ENCODE measurements at places on chromosomes 7 and 10. TPM values are rescaled to one million over a fixed set of nuclear protein-coding genes. Genes with fewer than 3 reads are reported as not detected.

Gene NRAP
- not detected for total RNA-seq

GRCh38 chr10:4283846-4284610, 499.0 kb upstream of the KLF6 start:
- no peak overlapping the region for H3K4me3 ChIP-seq
- no peaks in the 10 kb centered on the region for H3K36me3 ChIP-seq
- H3K27ac ChIP-seq, result no peak overlapping the region
- H3K4me1 ChIP-seq, result no peaks in the 10 kb centered on the region
- no peak for DNase-seq

GRCh38 chr7:26186364-26187311, 13.9 kb downstream of the HNRNPA2B1 start:
- no peaks in the 10 kb centered on the region for H3K27me3 ChIP-seq
- H3K4me3 ChIP-seq, result no peak overlapping the region
- H3K4me1 ChIP-seq, result no peaks in the 10 kb centered on the region
- no peak for DNase-seq

Gene MYPN
- total RNA-seq, result not detected

DNA sequence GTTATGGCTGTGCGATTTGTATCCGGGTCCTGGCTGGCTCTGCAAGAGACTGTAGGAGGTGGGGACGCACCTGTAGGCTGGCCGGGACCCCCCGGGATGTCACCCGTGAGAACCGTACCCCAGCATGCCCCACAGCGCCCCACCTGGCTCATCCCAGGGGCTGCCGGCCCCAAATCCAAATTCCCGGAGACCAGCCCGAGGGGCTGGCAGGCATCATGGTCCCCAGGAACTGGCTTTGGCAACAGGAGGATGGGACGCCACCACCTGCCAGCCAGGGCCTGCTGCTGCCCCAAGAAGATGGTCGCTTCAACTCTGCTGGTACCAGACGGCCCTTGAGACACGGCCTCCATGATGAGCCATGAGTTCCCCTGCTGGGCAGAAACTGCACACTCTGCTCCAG, 239.4 kb downstream of the ELFN1 start:
- H3K27me3 ChIP-seq, result no peaks in the 10 kb centered on the region
- H3K4me1 ChIP-seq, result no peaks in the 10 kb centered on the region
- no peak overlapping the region for H3K27ac ChIP-seq
- H3K36me3 ChIP-seq, result no peaks in the 10 kb centered on the region

GRCh38 chr7:3033581-3033980, 10.1 kb downstream of the CARD11 start:
- no peak overlapping the region for H3K4me3 ChIP-seq
- peaks cover 2% of the 10 kb centered on the region for H3K4me1 ChIP-seq
- no peak for DNase-seq
- no peak overlapping the region for H3K27ac ChIP-seq
- H3K27me3 ChIP-seq, result no peaks in the 10 kb centered on the region

- H3K27ac ChIP-seq, result no peak overlapping the region
- H3K4me3 ChIP-seq, result no peak overlapping the region
- no peaks in the 10 kb centered on the region for H3K36me3 ChIP-seq
- peaks cover 11% of the 10 kb centered on the region for H3K4me1 ChIP-seq
Measured at GRCh38 chr7:27174874-27175625, 930 bp upstream of the HOXA10 start.

Gene OR9A2
- not detected for total RNA-seq

Gene SH2D4B
- total RNA-seq, result 0.13 TPM

DNA sequence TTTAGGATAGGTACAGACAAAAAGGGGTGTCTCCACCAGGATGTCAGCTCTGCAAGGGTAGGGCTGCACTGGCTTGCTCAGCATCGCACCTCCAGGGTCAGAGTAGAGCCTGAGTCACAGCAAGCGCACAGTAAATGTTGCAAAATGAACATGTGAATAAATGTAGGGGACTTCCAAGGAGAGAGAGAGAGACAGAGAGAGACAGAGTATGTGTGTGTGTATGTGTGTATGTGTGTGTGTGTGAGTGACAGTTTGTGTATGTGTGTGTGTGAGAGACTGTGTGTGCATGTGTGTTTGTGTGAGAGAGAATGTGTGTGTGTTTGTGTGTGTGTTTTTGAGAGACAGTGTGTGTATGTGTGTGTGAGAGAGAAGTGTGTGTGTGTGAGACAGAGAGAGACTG, 163.3 kb downstream of the RPS24 start:
- no peaks in the 10 kb centered on the region for H3K36me3 ChIP-seq
- DNase-seq, result no peak
- H3K4me1 ChIP-seq, result 0 out of 2 replicates have a peak, but pooled peaks cover 2% of the 10 kb centered on the region

GRCh38 chr10:642186-642890, 47.1 kb downstream of the DIP2C start:
- H3K36me3 ChIP-seq, result no peaks in the 10 kb centered on the region
- no peak overlapping the region for H3K4me3 ChIP-seq
- H3K4me1 ChIP-seq, result peaks cover 4% of the 10 kb centered on the region
- DNase-seq, result no peak
- no peak overlapping the region for H3K27ac ChIP-seq
- H3K27me3 ChIP-seq, result no peaks in the 10 kb centered on the region

DNA sequence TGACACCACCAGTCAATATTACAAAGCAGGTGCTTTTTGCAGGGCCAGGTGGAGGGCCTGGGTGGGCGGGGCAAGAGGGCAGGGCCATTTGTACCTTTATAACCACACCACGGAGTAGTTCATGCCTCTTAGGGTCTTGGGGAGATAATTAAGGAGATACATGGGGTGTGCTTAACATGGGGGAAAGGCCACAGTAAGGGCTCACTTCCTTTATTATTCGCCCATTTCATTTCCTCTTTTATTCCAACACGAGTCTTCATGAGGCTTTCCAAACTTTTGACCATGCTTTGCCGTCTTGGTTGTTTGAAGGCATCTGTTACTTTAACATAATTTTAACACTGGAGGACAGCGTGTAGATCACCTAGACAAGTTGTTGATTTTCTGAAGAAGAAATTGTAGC, 33.3 kb upstream of the LYZL2 start:
- no peaks in the 10 kb centered on the region for H3K36me3 ChIP-seq
- H3K4me1 ChIP-seq, result peaks cover 2% of the 10 kb centered on the region
- H3K27ac ChIP-seq, result no peak overlapping the region
- no peaks in the 10 kb centered on the region for H3K27me3 ChIP-seq

Gene IQUB
- 0.96 TPM for total RNA-seq

DNA sequence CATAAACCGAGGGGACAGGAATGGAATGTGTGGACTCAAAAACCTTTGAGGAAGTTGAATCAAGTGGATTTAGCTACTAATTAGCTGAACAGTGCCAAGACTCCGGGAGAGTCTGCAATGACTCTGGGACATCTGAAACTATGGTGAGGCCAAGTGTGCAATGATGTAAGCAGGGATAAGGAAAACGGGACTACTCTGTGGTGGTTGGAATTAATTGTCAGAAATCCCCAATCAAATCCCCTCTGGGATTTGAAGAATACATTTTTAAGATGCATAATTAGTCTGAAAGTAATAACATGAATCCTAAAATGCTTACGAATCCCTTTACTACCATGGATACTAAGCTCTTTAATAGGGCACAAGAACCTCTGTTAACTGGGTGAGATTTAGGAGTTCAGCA, 602.8 kb downstream of the NRG3 start:
- no peaks in the 10 kb centered on the region for H3K27me3 ChIP-seq
- DNase-seq, result no peak
- no peak overlapping the region for H3K4me3 ChIP-seq

Gene ADGRA1
- total RNA-seq, result 0.17 TPM

DNA sequence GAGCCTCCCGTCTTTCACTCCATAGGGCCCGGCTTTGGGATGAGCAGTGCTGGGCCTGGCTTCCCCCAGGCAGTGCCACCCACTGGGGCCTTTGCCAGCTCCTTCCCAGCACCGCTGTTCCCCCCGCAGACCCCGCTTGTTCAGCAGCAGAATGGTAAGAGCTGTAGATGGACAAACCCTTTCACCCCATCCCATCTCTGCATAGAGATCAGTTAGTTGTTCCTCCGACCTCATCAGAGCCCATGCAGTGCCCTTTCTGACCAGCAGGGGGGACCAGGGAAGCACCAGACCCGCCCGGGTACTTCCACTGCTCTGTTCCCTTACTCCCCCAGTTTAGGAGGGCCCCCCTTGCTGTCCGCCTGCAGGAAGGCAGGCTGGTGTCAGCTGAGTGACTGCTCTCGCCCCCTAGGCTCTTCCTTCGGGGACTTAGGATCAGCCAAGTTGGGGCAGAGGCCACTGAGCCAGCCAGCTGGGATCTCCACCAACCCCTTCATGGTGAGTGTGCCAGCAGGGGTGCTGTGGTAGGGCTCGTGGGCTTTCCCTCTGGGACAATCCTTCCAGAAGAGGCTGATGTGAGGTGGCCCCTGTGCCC, 9.8 kb downstream of the SAP25 start:
- no peaks in the 10 kb centered on the region for H3K27me3 ChIP-seq
- no peak overlapping the region for H3K27ac ChIP-seq
- no peaks in the 10 kb centered on the region for H3K36me3 ChIP-seq
- peak; percentile 65 for DNase-seq
- no peak overlapping the region for H3K4me3 ChIP-seq

- no peak for DNase-seq
- H3K27ac ChIP-seq, result no peak overlapping the region
- H3K4me1 ChIP-seq, result no peaks in the 10 kb centered on the region
- no peak overlapping the region for H3K4me3 ChIP-seq
Measured at GRCh38 chr10:90180886-90181691, 479.7 kb downstream of the KIF20B start.

Gene TFR2
- 5.7 TPM for total RNA-seq

DNA sequence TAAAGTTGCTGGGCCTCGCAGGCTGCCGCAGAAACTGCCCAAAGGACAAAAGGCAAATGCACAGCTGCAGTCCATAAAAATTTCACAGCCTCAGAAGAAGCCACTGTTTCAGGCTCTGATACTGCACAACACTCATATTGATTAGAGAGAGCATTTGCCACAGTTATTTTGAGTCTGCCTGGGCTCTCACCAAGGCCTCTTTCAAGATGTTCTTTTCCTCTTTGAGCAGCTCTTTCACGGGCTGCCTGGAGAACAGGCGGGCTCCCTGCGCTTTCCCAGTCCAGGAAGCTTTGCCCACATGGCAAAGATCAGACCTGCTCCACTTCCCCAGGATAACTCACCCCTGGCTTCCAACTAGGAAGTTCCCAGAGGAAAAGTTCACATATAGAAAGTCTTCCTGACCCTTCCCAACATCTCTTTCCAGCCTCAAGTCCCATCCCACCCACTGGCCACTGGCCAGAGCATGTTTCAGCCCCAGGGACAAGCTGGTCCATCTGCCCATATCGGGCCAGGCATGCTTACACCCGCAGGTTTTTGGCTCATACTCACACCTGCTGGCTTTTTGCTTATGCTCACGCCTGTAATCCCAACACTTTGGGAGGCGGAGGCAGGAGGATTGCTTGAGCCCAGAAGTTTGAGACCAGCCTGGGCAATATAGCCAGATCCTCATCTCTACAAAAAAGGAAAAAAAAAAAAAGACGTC, 3.3 kb downstream of the SLIT1 start:
- H3K27me3 ChIP-seq, result peaks cover 27% of the 10 kb centered on the region
- no peak overlapping the region for H3K27ac ChIP-seq
- no peak overlapping the region for H3K4me3 ChIP-seq
- DNase-seq, result no peak
- peaks cover 11% of the 10 kb centered on the region for H3K4me1 ChIP-seq

- H3K4me1 ChIP-seq, result peaks cover 12% of the 10 kb centered on the region
- DNase-seq, result no peak
- H3K36me3 ChIP-seq, result no peaks in the 10 kb centered on the region
- H3K4me3 ChIP-seq, result no peak overlapping the region
- H3K27ac ChIP-seq, result no peak overlapping the region
- no peaks in the 10 kb centered on the region for H3K27me3 ChIP-seq
Measured at GRCh38 chr10:60390224-60390626, 550 bp upstream of the ANK3 start.

Gene SVOPL
- 1.1 TPM for total RNA-seq

Data from H1 (cell line).